CD4-positive, alpha-beta T cell treated with Interleukin-2 at 100 ng/mL for 4 hours (primary cell): ENCODE measurements at places on chromosomes 2 and 18.

DNA sequence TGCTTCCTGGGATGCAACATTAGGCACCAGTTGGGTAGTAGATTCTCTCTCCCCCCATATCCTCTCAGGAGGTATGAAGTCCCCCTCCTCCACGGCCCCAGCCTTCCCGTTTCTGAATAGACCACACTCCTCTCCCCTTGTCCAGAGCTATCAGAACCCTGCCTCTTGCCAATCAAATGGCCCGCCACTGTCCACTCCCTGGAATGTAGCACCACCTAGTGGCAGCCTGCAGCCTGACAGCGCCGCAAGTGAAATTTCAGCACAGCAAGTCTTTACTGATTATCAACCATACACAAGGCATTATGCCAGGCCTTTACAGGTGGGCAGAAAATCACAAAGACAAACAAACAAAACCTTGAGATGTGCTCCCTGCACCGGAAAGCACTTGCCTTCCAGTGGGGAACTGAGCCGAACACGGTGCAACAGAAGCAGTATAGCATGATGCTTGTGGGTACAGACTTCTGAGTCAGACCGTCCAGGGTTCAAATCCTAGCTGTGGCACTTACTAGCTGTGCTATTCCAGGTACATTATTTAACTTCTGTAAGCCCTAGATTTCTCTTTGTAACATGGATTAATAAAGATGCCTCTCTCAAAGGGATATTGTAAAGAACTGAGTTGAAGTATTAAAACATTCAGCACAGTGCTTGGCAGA lies 174.0 kb downstream of the SMAD2 start:
- DNase-seq: peak; percentile 56

DNA sequence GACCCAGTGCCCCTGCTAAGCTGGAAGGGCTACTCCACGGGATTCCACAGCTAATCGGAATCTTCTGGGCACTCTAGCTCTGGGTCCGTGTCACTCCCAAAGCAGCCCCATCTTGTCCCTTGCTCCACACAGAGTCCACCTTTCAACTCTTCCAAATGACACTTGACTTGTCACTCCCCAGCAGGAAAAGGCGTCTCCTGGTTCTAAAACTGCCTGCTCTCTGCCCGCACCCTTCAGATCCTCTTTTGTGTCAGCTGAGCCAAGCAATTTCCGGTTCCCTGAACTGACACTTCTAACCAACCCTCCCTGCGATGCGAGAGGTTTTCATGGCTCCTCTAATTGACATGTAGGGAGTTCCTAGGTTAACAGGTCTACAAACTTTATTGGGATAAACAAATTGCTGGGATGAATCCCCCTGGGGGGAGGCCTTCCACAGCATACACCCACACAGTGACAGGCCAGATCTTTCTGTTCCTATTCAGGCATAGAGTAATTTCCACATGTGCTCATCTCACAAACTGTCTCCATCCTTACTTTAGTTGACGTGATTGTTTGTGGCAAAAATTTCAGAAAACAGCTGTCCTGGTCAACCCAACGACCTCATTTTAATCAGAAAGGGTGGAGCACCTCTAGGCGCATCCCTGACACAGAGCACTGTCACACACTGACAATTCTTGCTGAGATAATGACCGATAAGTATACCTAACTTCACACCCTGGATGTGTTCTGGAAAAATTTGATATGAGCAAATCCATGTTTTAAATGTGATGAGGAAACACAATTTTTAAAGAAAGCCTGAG lies 104.9 kb downstream of the RBMS1 start:
- peak; percentile 39 for DNase-seq

- DNase-seq: no peak
Measured at GRCh38 chr2:174794851-174795374, 30.6 kb upstream of the CHRNA1 start.

DNA sequence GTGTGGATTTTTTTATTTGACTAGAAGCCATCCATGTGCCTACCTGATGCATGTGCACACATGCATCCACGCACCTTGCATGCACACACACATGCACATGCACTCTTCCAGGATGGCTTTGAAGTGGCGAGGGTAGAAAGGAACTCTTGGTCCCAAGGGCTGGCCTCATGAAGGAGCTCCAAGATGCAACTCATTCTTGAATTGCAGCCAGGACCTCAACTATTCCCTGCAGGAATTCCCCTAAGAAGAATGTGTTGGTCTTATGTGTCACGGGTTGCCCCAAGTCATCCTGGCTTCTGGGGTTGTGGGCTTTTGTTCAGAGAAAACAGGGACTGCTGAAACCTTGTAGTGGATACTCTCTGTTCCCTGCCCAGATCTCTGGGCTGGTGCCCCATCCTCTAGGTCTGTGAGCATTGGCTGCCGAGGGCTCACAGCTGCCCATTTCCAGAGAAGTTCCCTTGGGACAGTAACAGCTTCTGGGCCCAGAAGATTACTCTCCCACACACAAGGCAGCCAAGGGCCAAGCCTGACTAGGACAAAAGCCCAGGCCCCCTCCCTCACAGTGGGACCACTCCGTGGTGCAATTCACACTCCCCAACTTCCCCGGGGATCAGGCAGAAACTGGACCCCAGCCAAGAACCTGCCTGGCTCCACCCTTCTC lies 137.6 kb downstream of the COPS8 start:
- DNase-seq: no peak

GRCh38 chr2:106192752-106193689 lies 1.1 kb downstream of the UXS1 start:
- DNase-seq: peak; percentile 45

- DNase-seq: no peak
Measured at GRCh38 chr18:48300463-48300961, 108.7 kb downstream of the ZBTB7C start.

GRCh38 chr2:141579071-141579470 lies 551.7 kb downstream of the LRP1B start:
- no peak for DNase-seq

DNA sequence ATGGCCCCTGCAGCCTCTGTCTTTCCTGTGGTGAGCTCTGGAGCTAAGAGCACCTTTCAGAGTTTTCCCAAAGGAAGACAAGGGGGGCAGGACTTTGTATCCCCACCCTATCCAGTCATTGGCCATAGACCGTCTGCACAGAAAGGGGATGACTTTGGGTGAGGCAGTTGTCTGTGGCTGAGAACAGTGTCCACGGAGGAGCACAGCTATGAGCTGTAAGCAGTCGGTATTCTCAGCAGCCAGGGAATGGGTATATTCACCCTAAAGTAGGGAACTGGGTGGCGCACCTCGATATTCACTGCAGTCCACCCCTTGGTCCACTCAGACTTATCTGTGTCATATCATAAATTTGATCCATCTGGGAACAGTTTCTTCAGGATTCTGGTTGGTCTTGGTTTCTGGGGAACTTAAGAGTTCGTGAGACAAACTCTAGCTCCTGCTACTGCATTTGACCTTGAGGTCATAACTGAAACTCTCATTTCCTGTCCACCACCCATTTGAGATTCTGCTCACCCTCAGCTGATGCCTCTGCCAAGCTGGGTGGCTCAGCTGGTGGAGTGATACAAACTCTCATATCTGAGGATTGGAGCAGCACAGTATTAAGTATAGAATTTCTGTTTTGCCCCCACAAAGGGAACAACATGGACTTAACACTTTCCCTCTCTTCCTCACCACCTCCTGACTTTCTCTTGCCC lies 45.2 kb upstream of the SCG2 start:
- DNase-seq: no peak

DNA sequence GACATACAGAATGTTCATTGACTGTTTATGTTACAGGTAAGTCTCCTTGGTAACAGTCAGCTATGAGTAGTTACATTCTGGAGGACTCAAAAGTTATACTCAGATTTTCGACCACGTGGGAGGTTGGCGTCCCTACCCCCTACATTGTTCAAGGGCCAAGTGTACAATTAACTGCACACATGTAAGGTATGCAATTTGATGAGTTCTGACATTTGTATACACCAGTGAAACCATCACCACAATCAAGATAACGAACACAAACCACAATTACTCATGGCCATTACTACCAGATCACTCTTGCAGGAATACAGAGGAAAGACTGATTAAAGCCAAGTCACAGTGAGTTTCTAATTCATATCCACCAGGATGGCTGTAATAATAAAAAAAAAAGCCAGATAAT lies 39.6 kb upstream of the LDLRAD4 start:
- no peak for DNase-seq

DNA sequence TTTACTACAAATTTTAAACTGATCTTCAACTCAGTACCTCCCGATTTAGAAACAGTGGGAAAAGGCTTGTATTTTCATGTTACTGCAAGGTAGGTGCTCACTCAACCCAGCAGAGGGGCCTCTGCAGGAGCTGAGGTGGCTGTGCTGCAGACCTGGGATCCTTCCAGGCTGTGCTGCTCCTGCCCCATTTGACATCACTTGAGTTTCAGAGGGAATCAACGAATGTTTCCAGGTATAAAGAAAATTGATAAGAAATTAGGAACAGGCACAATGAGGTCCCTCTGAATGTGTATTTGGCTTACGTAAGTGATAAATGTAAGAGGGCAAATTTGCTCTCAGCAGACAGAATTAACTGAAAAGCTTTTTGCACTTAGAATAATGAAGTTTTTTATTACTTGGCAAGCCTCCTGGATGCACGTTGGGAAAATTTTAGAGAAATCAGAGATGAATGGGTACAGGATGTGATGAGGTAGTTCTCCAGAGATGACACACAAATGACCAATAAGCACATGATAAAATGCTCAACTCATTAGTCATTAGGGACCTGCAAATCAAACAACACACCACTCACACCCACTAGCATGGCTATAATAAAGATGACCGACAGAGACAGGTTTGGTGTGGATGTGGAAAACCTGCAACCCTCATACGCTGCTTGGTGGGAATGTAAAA lies 114.0 kb downstream of the NOL10 start:
- DNase-seq: no peak

DNA sequence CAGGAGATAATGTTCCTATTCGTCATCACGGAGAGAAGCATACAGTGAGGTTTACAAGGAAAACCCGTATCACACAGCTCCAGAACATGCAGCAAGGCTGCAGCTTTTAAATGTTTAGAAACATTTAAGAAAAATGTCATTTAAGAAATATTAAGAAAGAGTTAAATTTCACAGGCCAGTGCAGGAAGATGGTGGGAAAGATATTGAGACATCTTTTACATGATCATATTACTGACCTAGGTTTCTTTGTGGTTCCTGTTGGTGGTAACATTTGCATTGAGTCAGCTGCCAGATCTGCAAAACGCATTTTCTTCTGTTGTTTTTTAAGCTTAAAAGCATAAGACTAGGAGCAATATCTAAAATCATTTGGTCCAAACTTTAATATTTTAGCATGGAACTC lies 44.9 kb downstream of the CPO start:
- no peak for DNase-seq

DNA sequence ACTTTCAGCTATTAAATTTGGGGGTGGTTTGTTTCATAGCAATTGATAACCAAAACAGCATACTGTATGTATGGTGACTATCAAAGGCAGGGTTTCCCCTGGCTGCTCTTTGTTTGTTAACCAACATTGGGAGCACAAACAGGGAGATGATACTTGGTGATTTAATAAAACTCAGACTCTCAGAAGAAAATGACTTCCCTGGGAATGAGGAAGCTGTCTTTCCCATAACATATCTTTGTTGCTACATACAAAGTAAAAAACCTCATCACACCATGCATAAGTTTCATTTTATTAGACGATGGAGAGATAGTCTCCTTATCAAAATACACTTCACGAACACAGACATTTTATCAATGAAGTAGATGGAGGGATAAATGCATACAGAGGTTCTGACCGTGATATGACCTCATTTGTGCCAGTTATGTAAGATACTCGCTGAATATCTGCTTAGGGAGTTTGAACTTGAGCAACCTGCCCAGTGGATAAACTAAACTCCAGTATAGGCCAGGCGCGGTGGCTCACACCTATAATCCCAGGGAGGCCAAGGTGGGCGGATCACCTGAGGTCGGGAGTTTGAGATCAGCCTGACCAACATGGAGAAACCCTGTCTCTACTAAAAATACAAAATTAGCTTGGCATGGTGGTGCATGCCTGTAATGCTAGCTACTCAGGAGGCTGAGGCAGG lies 3.8 kb upstream of the NFE2L2 start:
- no peak for DNase-seq

DNA sequence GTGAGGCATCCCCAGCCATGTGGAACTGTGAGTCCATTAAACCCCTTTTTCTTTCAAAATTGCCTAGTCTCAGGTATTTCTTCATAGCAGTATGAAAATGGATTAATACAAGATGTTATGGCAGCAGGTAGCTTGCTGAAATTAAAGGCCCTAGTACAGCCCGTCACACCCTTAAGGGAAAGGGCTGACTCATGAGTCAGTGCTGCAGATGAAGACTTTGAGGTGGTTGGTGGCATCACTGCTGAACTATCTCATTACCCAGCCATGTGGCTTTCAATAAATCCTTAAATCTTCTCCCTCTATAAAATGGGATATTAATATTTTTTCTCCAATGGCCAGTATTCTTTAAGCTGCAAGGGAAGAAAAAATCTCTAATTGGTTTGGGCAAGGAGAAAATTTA lies 226.1 kb upstream of the CCDC68 start:
- no peak for DNase-seq

GRCh38 chr2:227466887-227467600 lies 4.9 kb upstream of the AGFG1 start:
- no peak for DNase-seq

- no peak for DNase-seq
Measured at GRCh38 chr2:217147818-217148217, 288.0 kb upstream of the TNP1 start.

DNA sequence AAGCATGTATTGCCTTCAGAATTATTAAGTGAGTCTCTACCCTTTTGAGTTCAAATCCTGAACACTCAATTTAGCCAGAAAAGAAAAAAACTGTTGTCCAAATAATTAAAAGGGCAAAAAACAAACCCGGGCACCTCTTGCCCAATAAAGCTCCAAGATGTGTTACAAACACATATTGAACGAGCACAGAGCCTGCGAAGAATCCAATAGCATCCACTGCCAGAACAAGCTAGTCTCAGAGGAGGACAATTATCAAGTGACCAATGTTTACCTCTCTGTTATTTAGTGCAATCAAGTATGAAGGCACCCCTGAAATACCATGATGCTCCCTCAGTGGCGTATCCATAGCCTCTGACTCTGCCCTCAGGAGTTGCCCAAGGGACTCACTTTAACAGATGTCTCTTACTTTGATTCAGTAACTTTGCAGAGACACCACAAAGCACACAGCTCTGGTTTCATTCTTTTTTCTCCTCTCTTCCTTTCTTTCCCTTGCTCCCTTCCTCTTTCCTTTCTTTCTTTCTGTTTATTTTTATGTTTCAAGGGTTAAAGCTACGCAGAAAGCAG lies 93.5 kb upstream of the SPATS2L start:
- no peak for DNase-seq

DNA sequence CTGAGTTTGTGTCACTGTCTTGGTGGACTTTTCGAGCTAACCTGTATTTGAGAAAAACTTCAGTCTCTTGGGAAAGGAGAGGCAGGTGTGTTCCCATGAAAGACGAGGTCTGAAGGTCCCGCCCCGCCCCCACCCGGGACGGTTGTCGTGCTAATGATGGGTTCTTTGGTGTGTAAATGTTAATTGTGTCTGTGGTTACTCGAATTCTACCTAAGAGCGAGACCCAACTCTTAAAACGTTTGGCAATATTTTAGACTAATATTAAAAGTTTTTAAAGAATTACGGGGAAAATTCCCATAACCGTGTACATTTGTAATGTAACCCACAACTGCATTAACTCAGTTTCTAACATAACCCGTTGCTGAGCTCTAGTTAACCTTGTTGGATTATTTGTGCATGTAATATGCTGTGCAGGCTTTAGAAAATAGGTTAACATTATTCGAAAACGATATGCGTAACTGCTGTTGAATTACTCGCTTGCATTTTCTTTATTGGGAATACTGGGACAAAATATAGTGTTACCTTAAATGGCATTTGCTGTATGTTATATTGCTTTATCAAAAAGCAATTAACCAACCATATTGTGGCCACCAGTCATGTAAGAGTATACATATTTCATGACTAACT lies 833 bp downstream of the EPB41L5 start:
- no peak for DNase-seq
